Spleen (tissue), 13 donors: ENCODE measurements at places on chromosomes 12 and 14.

DNA sequence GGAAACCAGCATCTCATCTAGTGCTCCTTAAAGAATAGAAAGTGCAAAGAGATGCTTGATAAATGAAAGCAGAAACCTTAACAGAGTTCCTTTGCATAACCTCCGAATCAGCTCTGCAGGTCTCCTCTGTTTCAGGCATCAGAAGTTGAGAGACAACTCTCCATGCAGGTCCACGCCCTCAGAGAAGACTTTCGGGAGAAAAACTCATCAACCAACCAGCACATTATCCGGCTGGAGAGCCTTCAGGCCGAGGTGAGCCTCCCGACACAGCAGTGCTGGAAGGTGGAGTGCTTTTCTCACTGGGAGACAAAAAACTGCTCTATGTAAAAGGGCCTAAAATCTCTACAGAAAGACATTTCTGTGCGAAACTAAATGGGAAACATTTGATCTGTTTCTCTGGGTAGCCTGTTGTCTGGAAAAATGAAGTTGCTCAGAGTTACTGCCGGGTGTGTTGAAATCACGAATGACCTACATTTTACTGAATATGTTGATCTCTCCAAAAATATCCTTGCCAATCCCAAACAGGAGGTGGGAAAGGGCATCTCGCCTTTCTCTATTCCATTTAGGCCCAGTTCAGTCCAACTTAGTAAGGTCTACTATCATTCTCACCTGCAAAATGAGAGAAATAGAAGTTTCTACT, 54.9 kb downstream of the RAB35 start:
- DNase-seq: no peak

DNA sequence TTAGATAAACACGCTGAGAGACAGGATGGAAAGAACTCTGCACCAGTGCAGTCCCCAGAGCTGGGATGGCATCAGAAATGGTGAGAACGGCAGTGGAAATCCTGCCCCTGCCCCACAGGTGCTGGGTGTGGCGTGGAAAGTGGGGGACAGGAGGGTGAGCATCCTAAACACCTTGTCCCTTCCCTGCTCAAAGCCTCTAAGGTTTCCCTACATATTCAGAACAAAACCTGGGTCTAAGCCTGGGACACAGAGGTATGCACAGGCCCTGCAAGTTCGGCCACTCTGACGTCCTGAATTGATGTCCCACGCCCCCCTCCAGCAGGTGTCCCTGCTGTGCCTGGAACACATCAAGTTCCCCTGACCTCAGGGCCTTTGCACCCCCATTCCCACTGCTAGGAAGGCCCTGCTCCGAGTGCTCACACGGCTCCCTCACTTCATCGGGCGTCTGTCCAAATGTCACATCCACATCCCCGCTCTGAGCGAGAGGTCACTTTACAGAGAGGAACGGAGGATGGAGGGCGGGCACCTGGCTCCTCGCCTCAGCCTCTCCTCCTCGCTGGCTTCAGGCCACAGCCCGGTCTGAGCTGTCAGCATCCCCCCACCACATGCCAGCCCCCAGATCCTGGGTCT, 38.5 kb upstream of the SFSWAP start:
- DNase-seq: peak; percentile 67

GRCh38 chr14:25803386-25804018, 753.6 kb upstream of the STXBP6 start:
- no peak for DNase-seq

GRCh38 chr14:31172084-31172483, 35.5 kb downstream of the HECTD1 start:
- DNase-seq: no peak

- no peak for DNase-seq
Observed at GRCh38 chr12:40137252-40137651, 31.4 kb upstream of the SLC2A13 start.

DNA sequence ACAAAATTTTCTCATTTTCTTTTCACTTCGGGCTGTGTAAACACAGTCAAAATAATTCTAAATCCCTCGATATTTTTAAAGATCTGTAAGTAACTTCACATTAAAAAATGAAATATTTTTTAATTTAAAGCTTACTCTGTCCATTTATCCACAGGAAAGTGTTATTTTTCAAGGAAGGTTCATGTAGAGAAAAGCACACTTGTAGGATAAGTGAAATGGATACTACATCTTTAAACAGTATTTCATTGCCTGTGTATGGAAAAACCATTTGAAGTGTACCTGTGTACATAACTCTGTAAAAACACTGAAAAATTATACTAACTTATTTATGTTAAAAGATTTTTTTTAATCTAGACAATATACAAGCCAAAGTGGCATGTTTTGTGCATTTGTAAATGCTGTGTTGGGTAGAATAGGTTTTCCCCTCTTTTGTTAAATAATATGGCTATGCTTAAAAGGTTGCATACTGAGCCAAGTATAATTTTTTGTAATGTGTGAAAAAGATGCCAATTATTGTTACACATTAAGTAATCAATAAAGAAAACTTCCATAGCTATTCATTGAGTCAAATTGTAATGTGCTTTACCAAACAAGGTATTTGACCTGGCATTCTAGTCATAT, 4.8 kb downstream of the CDKN1B start:
- DNase-seq: no peak

DNA sequence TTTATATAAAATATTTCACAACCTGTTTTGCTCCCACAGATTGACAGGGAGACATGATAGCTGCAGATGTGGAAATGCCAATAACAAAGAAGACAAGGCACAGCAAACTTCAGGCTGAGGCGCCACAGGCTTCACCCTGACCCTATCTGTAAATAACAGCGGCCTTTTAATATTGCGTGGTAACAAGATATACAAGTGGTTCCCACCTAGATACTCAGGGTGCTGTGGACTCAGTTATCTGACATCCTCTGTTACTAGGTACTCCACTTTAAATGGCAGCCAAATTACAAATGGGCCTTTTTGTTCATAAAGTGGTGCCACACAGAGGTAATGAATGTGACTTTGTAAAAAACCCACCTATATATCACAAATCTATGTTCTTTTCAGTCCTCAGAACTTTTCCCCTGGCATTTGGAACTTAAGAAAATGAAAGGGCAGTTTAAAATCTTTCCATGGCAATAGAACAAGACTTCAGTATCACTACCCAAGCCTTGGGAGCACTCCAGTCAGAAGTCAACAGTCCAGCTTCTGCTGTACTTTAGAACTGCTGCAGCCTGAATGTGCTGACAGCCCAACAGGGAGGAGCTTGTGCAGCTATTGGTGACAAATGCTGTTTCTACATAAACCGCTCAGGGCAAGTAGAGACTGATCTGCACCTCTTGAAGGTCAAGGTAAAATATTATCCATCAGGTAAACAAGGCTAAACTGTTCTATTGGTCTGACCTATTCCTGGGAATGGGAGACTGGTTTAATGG, 86.2 kb upstream of the DCD start:
- no peak for DNase-seq

GRCh38 chr12:27511723-27512045, 12.3 kb upstream of the PPFIBP1 start:
- no peak for DNase-seq

DNA sequence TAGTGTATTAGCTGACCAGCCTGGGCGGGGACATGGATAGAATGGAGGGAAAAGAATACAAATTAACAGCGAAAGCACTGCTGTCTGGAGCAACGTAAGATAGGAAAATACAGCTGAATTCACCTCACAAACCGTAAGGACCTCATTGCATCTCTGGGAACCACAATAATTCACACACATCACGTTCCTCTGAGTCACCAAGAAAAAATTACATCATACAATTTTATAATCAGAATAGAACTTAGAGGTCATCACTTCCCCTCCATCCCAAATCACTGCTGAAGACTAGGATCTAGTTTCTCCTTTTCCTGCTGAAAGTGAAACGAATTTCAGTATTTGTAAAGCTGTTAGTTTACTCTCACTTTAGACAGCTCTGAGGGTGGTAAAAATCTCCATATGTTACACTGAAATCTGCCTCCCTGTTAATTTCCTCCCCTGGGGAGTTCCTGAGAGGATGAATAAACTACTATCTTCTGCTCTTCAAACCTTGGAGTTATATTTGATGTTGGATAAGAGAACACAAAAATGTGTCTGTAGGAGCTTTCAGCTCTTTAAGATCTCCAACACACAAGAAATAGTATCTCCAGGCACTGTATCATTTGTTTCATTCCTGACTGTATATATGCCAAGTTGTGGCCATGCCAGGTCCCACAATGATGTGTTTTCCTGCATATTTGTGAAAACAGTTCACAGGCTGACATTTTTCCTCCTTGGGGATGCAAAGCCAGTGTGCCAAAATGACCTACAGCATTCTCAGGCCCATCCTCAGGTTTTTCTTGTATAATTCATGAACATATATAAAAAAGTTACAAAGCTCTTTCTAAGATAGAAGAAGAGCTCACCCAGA, 63.8 kb upstream of the SSTR1 start:
- no peak for DNase-seq
